ENCODE measurements at places on chromosomes 2 and 18.

DNA sequence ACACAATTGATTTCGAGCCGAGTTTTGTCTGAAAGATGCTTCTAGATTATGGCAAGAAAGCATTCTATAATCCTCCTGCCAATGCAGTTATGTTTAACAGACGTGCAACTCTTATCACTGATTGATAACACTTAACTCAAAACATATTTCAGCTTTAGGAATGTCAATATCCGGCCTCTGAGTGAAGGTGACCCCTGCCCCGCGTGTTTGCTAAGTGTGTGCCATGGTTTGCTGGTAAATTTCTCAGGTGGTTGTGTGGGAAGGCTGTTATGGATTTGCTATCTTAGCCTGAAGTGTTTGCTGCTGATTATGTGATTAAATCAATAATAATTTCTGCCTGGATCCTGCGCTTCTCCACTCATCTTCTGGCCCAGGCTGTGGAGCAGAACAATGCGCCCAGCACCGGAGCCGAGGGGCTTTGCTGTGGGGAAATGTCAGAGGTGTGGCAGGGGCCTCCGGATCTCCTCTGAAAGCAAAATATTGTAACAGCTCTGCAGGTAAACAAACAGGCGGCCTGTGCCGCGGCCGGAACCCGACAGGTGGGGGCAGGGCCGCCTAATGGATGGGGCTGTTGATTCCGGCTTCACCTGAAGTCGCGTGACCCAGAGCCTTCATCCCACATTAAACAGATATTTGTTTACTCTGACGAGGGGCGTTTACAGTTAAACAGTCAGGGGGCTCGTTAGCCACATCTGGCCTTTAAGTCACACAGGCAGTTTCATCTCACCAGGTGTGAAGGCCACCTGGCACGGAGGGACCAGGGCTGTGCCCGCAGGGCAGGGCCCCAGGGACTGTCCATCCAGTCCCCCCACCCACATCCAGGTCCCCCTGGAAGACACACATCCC is 210.7 kb upstream of the SALL3 start:
- no peak for DNase-seq

GRCh38 chr2:162188451-162188850 is 36.4 kb upstream of the GCG start:
- no peak for DNase-seq

DNA sequence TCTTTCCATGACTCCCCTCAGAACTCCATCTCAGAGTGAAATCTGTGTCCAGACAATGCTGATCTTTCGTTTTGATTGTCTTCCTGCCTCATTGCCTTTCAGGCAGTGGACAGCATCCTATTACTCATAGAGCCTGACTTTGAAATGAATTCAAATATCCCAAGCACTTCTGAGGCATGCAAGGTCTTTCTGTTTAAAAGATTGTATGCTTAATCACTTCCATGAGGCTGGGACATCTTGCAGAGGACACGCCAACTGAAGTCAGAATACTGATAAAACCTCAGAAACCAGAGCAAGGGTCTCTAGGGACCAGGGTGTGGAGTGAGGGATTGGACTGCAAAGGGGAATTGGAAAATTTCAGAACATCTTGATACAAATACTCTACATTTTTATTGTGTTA is 836.5 kb upstream of the ID2 start:
- DNase-seq: peak; percentile 99

- no peak for DNase-seq
Measured at GRCh38 chr2:111175615-111176014, 54.9 kb downstream of the BCL2L11 start.

DNA sequence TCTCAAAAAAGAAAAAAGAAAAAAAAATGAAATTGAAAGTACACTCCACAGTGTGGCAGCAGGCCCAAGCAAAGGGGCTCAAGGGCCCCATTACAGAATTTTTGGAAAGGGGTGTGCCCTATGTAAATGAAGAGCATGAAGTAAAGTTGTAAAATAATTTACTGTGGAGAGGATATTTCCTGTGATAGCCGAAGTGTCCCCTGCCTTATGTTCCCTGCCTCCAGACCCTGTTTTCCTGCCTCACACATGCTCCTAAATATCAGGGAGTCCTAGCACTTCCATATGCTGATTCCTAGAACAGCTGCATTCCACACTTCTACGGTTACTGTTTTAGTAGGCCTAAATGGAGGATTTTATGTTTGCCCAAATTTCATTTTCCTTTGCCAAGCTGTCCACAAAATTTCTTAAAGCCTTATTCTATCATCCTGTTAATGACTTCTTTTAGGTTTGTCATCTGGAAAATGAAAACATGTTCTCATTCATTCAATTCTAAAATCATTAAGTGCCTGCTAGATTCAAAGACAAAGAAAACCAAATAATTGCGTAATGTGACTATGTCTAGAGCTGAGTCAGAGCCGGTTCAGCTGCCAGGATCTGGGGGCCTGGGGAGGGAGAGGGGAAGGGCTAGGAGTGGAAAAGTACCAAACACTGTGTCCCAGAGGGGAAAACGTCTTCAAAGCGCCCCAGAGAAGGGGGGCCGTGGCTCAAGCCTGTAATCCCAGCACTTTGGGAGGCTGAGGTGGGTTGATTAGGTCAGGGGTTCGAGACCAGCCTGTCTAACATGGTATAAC is 25.9 kb upstream of the IMPA2 start:
- DNase-seq: peak; percentile 95

- DNase-seq: no peak
Measured at GRCh38 chr2:205103699-205104098, 558.4 kb downstream of the PARD3B start.

- DNase-seq: peak; percentile 64
Measured at GRCh38 chr2:47905386-47906156, 727 bp downstream of the FBXO11 start.

DNA sequence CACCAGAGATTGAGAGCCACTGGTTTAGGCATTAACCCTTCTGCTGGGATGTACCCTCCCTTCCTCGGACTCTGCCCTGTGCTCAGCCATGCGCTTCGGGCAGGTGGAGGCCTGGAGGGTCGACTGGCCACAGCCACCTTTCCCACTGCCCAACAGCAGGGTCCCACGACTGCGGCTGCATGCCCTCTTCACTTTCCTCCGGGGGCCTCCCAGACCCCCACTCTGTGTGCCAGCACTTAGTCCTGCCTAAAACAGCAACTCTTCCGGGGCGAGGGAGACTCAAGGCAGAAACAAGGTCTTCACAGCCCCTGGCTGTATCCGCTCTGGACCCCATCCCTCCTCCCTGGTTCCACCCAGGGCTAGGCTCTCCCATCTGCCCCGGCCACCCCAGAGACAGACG is 31.3 kb upstream of the BIN1 start:
- DNase-seq: no peak

GRCh38 chr2:96859681-96860064 is 1.9 kb upstream of the ANKRD39 start:
- no peak for DNase-seq

DNA sequence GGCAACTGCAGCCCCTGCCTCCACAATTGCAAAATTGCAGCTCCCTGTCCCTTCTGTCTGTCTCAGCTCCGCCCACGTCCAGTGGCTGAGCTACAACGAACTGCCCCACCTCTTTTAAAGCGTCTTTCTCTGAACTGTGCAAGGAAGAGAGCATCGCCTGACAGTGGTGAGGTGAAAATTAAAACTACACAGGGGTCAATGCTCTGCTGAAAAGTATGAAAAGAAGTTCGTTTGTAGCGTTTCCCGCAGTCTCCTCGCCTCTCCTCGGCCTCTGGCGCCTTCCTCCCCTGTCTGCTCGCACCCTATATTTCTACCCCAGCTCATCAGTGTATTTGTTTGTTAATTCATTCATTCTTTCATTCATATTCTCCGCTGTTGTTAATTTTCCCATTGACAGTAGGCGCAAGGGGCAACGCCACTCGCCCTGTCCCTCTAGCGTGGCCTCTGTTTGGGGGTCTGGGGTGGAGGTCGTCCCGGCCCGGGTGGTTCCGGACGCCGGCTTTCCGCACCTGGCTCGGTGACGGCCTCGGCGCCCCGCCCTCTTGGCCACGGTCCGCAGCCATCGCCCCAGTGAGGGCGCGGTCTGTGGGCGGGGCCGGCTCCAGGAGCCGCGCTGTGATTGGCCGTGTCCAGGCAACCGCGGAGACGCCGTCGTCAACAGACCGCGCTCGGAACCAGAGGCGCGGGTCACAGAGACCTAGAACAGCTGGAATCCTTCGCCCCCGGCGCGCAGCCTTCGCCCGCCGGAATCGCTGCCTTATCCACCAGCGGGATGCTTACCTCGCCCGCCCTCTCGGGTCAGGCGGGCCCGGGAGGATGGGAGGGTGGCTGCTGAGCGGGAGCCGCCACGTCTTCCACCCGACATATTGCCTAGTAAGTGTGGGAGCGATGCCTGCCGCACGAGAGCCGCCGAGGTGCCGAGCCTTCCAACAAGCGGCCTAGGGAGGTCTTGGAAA is at the start of gene VWA3B:
Gene VWA3B (plus strand): TSS at position 677 of the 956 bp plus-strand sequence. CDS start 5,926 bp downstream, outside the sequence.
- peak; percentile 40 for DNase-seq

- DNase-seq: no peak
Measured at GRCh38 chr2:178928077-178928476, 120.9 kb upstream of the TTN start.

- peak; percentile 4 for DNase-seq
Measured at GRCh38 chr2:145813481-145813880, 1293.6 kb upstream of the ZEB2 start.

GRCh38 chr2:58794103-58794502 is 553.0 kb upstream of the FANCL start:
- DNase-seq: no peak
